ENCODE measurements at places on chromosomes 5 and 9.

GRCh38 chr9:36008774-36009300 is 27.9 kb upstream of the RECK start:
- peak; percentile 41 for DNase-seq

GRCh38 chr5:39370555-39371366 is 6.5 kb upstream of the C9 start:
- no peak for DNase-seq

GRCh38 chr9:123339666-123340510 is 16.1 kb upstream of the CRB2 start:
- peak; percentile 80 for DNase-seq

- DNase-seq, result peak; percentile 26
These were observed 16.5 kb downstream of the F2RL2 start for GRCh38 chr5:76606701-76607100.

GRCh38 chr5:1118738-1119137 is 6.9 kb upstream of the SLC12A7 start:
- no peak for DNase-seq

DNA sequence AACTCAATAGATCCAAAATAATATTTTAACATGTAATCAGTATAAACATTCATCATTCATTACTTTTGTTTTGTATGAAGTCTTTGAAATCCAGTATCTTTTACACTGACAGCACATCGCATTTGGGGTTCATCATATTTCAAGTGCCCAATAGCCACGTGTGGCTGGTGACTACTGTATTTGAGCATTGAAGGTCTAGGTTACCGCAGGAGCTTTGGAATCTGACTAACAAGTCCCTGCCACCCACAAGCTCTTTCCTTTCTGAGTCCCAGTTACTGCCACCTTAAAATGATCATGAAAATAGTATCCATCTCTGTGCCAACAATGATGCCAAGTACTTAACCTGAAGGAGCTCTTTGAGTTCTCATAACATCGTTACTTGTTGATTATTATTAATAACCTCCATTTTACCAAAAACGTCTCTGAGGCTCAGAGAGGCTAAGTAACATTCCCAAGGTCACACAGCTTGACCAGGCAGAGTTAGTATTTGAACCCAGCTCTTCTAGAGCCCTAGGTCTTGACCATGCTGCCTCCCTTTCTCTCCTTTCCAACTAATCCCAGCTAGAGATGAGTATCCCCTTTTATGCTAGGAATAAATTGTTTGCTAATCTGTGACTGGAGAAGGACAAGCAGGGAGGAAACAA is 24.2 kb downstream of the ARHGEF37 start:
- no peak for DNase-seq

GRCh38 chr9:10387282-10387681 is 225.5 kb downstream of the PTPRD start:
- DNase-seq, result no peak

DNA sequence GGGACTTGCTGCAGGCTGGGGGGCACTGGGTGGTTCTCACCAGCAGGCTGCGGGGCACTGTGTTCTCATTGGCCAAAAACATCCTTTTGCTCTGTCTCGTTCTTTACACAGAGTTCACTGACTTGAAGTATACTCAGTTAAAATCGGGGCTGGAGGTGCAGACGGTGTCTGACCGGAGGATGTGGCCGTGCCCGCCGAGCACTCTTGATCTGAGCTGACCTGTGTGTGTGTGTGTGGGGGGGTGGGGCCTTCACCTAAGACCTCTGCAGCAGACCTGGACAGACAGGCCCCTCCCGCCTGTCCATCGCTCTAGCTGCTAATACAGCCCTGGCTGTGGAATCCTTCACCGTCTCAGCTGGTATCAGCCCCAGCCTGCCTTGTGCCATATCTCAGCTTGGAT is 7.1 kb downstream of the TOR1B start:
- DNase-seq, result no peak

DNA sequence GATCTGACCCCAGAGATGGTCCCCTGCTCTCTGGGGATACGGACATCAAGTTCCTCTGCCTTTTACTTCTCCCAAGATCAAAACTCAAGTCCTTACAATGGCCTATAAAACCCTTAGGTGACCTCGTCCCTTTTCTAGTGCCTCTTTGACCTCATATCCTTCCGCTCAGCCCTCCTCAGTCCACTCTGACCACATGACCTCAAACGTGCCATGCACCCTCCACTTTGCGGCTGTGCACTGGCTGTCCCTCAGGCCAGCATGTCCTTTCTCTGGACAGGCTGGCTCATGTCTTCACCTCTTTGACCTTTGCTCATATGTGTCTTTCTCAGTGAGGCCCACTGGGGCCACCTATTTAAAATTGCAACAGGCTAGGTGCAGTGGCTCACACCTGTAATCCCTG is 14.7 kb downstream of the TRMO start:
- no peak for DNase-seq

GRCh38 chr9:14192556-14192955 is 121.4 kb downstream of the NFIB start:
- no peak for DNase-seq

DNA sequence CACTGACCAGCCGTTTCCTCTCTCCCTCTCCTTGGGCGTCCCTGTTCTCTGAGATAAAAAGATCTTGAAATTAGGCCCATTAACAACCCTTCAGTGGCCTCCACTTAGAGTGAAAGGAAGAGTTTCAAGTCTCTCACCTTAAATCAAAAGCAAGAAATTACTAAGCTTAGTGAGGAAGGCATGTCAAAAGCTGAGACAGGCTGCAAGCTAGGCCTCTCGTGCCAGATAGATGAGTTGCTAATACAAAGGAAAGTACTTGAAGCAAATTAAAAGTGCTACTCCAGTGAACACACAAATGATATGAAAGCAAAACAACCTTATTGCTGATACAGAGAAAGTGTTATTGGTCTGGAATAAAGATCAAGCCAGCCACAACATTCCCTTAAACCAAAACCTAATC is 331.3 kb upstream of the SEMA6A start:
- DNase-seq, result no peak

DNA sequence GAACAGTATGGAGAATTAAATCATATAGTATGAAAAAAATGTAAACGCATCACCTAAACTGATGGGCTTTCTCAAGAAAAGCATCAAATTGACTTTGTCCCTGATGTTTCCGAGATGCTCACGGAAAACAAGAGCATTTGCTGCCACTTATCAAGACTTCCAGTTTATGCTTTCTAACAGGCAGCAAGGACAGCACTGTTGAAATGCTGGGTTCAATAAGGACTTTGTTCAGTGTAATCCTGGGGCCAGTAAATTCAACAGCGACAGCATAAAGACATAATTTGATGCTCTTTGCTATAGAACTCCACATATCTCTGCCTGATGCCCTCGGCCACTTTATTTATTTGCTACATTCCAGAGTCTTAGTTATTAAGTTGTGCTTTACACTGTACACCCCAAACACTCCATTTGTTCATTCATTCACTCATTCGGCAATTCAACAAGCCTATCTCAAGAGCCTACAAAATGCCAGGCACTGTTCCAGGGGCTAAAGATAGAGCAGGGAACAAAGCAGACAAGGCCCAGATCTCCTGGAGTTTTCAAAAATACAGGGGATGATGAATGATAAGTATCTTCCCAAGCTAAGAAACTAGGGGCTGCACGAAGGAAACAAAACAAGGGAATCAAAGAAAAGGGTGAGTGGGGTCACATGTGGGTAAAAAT is 294.6 kb downstream of the ZNF608 start:
- DNase-seq, result no peak

GRCh38 chr5:15285901-15286583 is 213.9 kb upstream of the FBXL7 start:
- no peak for DNase-seq

DNA sequence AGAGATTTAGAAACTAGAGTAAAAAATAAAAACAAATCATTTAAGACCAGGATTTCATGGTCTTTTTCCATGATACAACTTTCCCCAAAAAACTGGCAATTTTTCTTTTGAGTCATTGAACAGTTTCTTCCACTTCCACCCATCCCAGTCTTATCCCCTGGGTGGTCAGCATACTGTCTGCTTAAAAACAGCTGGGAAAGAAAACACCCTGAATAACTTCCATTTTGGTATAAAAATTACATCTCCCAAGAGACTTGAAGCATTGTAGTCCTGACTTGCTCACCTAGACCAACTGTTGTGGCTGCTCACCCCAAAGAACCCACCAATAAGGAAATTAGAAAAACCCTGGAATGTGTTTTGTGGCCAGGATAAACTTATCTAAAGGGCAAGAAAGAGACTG is 731.3 kb downstream of the NR2F1-AS1 start:
- DNase-seq, result no peak

- no peak for DNase-seq
These were observed 205.1 kb downstream of the ADAMTSL1 start for GRCh38 chr9:18678821-18679590.

- DNase-seq, result no peak
These were observed 11.6 kb upstream of the SFXN1 start for GRCh38 chr5:175466700-175467318.

- DNase-seq, result no peak
These were observed 49.2 kb upstream of the MINAR2 start for GRCh38 chr5:129698661-129699060.

DNA sequence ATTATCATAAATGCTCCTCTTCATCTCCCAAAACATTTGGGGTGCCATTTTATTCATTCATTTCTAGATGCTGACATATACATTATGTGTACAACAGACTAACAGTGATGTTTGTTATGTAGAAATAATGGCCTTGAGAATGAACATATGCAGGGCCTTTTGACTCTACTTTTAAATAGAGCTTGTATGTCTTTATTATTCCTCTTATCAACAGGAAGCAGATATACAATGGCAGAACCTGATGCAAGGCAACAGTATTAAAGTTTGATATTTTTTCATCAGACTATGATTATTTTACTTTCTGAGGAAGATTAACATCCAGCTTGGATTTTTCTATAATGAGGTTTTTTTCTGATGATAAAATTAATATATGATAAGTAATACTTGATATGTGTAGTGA is 44.1 kb downstream of the SNX18 start:
- DNase-seq, result peak; percentile 8

GRCh38 chr9:105900123-105900522 is 205.8 kb downstream of the TMEM38B start:
- DNase-seq, result no peak

DNA sequence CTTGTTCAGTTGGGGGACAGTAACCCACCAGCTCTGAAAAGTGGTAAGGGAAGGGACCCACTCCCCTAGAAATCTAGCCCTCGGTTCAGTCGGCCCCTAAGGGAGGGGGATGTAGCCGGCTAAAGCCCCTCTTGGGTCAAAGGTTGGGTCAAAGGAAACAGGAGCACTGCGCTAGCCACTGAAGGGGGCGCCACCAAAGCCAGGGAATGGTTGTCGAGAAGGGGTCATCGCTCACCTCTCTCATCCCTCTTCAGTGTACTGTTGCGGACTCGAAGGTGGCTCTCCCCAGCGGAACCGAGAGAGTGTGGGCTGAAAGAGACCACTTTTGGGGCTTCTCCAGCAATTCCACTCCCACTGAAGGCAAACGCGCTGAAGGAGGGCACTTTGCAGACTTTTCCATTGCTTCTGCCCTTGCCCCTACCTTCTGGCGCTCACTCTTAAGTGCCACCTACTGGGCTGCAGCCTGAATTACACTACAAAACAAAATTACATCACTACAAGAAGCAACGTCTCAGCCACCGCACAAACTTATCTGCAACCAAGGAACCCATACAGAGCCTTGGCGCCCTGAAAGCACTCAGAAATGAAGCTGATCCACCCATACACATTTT is 396.9 kb downstream of the PDE4D start:
- DNase-seq, result peak; percentile 20

DNA sequence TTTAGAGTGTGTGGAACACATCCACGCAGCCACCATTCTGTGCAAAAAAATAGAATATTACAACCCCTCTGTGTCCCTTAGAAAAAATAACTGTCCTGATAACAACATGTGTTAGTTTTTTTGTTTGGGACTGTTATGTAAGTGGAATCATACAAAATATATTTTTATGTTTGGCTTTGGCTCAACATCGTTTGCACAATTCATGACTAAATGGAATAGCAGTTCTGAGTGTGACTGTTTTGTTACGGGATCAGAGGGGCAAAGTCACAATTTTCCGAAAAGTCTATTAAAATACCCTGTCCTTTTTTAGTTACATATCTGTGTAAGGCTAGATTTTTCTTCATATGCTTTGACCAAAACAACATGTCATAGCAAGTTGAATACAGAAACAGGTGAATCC is 12.8 kb downstream of the MTREX start:
- no peak for DNase-seq

GRCh38 chr5:19988457-19988856 is 457 bp upstream of the CDH18 start:
- DNase-seq, result no peak

- no peak for DNase-seq
These were observed 26.3 kb upstream of the CEP120 start for GRCh38 chr5:123449424-123449974.

GRCh38 chr9:90141723-90142122 is 500.9 kb downstream of the DIRAS2 start:
- DNase-seq, result peak; percentile 63

GRCh38 chr9:93232388-93232960 is 48.5 kb downstream of the WNK2 start:
- DNase-seq, result no peak

DNA sequence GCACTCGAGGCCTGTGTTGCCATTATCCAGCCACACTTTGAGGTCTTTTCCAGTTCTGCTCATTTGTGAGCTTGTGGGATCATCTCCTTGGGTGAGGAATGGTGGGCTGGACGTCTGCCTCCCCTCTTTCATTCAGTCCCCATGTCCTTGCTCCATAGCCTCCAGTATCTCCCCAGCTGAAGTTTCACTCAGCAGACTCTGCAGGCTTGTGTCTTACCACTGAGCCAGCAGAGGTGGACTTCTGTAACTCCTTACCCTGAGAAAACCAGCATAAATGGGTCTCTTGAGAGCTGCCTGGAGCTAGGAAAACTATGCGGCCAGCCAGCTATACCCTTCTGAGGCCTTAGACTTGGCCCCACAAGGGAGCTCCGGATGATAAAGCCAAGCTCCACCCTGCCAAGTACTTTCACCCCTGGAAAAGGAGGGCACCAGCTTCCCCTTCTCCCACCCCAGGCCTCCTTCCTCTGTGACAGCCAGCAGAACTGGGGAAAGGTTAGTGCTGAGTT is 12.2 kb downstream of the IRF1 start:
- no peak for DNase-seq

Measured in hematopoietic multipotent progenitor cell (in vitro differentiated cells).